ENCODE measurements at places on chromosomes 5 and 9. TPM values are rescaled to one million over a fixed set of nuclear protein-coding genes. Genes with fewer than 3 reads are reported as not detected.

SPATA6L gene
- not detected for total RNA-seq

DNA sequence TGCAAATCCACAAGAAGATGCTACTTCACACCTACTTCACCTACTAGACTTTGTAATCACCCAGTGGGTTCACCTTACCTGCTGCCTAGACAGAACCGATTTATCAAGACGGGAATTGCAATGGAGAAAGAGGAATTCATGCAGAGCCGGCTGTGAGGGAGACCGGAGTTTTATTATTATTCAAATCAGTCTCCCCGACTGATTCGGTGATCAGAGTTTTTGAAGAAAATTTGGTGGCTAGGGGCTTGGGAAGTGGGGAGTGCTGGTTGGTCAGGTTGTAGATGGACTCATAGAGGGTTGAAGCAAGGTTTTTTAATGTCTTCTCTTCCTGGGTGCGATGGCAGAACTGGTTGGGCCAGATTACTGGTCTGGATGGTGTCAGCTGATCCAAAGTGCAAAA lies 23.4 kb downstream of the SFXN1 start:
- DNase-seq: no peak

DNA sequence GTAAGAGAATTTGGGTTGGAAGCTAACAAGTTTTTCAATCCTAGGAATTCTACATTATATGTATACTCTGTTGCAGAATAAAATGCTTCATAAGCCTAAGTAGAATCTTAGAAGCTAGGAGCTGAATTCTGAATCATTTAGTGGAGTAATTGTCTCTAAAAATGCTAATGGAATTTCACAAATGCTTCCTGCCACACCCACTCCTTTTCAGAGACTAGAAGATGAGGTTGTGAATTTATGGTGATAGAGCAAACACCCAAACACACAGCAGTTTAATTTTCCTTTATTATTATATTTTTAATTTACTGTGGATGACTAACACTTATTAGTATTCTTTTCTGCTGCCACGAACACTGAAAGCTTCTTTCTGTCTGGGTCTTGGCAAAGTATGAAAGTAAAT lies 208.0 kb upstream of the PDE4D start:
- DNase-seq: no peak

TERT gene
- 1.1 TPM for total RNA-seq

DNA sequence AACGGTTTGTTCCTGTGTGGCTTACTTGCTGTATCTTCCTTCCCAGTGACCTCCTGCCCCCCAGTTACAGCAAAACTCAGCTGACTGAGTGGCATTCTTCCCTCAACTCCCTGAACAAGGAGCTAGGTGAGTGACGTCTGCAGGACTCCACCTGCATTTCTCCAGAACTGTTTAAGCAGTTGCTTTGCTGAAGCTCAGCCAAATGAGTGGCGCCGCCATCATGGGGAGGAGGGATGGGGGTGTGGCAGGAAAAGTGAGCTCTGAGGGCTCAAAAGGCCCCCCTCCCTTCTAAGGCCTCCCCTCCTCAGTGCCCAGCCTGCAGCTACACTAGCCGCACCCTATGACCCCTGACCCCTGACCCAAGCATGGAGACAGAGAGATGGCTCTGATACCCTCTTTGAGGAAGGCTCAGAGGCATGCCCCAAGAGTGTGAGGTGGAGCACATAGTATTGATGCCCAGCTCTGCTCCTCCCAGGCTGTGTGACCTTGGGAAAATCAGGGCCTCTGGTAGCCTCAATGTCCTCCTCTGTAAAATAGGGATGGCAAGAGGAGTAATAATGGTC lies 12.7 kb downstream of the CCDC180 start:
- no peak for DNase-seq
